ENCODE measurements at places on chromosomes 1 and 21.

DNA sequence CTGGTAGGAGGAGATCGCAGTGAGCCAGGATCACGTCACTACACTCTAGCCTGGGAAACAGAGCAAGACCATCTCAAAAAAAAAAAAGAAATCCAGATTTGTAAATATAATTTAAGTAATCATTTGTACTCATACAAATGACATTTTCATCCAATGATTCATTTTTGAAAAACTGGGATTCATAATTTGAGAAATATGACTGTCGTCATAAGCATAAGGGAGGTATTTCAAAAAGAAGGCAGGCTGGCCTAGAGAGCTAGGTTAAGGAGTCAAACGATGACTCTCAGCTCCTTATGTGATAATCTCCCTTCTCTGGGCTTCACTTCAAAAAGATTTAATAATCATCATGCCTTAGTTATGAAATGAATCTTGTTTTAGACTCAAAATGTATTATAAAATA, 2.3 kb downstream of the GART start:
- peak; percentile 74 for DNase-seq

- no peak for DNase-seq
Observed at GRCh38 chr1:216604771-216605170, 118.5 kb downstream of the ESRRG start.

DNA sequence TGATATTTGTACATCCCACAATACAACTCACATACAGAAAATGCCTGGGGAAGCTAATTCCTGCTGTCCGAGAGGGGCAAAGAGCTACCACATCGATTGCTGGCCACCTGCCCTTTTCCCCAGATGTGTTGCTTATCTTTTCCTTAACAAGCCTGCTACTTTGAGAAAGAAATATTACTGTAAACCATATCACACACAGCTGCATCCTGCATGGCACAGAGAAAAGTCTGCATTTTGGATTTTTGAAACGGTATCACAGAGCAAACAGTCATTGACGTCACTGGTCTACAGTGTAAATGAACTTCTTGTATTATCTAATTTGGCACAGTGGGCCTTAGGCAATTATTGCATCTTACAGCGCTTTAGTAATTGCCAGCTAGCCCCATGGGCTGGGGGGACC, 164.7 kb downstream of the CLIC6 start:
- DNase-seq: no peak

DNA sequence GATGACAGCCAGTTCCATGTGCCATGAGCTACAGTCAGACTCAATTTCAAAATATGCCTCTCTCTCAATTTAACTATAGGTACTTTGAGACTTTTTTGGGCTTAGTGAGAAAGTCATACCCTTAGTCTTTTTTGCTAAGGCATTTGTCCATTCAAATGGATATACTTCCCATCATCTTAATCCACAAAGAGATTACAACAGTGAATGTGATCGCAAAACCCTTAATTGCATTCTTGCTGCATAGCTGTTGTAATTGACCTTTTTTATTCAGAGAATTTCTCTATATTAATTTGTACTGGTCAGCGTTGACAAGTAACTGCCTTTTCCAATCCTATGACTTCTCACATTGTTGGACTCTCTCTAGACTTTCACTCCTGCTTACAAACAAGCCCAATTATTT, 38.6 kb upstream of the RGS18 start:
- DNase-seq: no peak

- no peak for DNase-seq
Observed at GRCh38 chr1:105608713-105609112, 1447.8 kb upstream of the PRMT6 start.

DNA sequence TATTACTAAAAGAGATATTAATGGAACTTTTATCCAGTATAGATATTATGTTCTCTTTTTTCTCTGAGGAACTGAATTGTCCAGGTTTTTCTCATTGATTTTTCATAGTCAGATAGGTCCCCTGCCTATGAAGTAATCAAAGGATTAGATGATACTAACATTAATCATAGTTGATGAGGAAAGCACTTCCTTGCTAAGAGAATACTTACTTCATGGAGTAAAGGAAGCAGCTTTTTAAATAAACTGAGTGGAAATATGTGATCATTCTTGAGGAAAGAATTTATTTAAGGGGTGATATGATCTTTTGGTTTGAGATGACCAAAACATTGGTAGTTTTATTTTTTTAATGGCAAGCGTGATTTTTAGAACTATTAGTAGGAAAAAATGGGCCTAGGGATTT, 58.9 kb downstream of the SWT1 start:
- DNase-seq: no peak

DNA sequence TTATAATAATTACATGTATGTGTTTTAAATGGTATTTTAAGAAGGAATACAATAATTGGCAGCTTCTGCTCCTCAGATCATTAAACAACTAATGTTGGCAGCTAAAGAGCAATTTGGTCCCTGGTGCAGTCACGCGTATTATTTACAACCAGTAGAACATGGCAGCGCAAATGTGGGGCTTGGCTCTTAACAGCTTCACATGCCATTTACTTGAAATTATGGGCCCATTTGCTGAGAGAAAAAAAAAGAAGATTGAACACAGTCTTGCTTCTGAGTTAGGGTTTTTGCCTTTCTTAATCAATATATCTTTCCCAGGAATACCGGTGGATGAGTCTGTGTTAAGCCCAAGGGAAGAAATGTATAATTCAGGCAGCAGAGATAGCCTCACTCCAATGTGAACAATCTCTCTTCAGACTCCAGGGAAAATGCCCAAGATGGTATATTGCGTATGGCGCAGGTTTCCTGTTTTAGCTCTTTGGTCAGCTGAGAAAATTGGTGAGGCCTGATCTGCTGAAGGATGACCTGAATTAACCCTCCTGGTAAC, 174.5 kb downstream of the DISC1 start:
- no peak for DNase-seq
